Naive B cell (primary cell): ENCODE measurements at places on chromosomes 6 and 20.

- DNase-seq = no peak
Measured at GRCh38 chr6:163438940-163439335, 24.4 kb downstream of the QKI start.

GRCh38 chr6:32803416-32803815 is 13.4 kb downstream of the HLA-DOB start:
- no peak for DNase-seq

DNA sequence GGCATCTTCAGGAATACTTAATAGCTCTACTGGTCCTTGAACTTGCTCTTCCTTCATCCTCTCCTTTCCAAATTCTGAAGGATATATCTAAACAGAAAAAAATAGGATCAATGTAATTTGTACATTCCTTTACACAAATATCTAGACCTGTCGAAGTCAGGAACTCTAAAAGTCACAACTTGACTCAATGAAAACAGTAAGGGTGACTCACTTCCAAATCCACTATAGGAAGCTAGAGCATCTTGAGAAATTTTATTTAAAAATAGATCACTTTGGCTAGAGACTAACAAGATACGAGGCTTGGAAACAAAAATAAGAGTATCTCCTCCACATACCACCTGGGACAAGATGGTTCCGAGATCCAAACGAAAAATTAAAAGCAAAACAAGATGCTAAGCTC is 12.2 kb downstream of the ESF1 start:
- no peak for DNase-seq

DNA sequence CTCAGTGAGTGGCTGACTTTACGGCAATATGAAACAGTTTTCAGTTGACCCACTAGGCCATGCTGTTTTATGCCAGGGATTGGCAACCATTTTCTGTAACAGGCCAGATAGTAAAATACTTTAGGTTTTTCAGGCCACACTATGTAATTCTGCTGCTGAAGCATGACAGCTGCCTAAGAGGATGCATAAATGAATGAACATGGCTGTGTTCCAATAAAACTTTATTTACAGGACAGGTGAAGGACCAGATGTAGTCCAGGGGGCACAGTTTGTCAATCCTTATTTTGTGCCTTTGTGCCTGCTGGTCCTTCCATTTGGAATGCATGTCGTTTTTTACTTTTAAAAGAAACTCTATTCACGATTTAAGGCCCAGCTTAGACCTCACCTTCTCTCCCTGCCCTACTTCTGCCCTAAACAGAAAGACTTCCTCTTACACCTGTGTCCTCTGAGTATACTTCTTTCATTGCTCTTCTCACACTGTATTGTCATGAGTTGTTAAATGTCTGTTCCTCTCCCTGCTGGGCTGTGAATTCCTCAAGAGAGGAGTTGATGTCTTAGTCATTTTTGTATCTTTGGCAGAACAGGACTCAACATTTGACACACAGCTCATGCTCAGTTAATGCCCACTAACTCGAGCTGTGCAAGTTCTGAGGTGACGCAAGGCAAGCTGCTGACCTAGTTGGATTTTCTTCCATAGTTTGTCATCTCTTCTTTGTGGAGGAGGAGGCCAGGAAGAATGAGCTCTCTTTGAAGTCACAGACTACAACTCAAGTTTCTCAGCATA is 90.1 kb upstream of the MAP7 start:
- no peak for DNase-seq

DNA sequence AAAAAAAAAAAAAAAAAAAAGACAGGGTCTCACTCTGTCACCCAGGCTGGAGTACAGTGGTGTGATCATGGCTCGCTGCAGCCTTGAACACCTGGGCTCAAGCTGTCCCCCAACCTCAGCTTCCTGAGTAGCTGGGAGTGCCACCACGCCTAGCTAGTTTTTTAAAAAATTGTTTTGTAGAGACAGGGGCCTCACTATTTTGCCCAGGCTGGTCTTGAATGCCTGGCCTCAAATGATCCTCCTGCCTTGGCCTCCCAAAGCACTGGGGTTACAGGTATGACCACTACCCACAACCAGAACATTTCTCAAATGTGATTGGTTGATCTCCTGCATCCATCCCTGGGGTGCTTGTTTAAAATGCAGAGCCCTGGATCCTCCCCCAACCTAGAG is 5.6 kb upstream of the RBCK1 start:
- DNase-seq = peak; percentile 7

DNA sequence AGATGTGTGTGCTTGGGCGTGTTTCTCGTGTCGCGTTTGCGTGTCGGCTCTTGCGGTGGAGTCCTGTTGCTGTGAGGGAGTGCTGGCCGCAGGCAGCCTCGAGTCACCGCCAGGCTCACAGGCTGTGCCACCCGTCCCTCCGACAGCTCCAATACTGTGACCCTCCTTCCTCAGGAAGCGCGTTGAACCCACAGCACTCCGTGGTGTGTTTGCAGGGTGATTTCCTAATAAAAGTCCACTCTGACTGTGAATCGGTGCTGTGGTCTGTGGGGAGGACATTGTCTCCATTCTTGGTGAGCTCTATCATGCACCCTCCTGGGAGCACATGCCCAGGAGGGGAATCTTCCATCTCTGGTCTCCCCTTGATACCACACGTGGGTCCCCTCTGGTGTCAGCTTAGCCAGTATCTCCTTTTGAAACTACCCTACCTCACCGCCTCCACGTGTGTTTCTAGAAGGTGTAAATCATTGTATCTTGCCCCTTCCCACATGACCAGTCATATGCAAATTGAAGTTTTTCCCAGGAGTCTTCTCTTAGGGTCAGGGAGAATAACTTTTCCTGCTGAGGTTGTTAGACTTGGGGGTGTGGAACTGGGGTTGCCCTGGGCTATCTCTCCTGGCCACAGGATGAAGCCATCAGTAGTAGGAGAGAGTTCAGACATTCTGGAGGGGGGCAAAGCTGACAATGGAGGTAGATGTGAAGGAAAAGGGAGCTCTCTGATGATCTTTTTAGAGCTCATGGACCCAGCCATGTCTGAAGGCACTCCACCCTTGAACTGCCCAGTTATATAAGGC is 13.3 kb upstream of the PCMTD2 start:
- DNase-seq = no peak

- DNase-seq = no peak
Measured at GRCh38 chr6:159103396-159104162, 58.8 kb upstream of the TAGAP start.

DNA sequence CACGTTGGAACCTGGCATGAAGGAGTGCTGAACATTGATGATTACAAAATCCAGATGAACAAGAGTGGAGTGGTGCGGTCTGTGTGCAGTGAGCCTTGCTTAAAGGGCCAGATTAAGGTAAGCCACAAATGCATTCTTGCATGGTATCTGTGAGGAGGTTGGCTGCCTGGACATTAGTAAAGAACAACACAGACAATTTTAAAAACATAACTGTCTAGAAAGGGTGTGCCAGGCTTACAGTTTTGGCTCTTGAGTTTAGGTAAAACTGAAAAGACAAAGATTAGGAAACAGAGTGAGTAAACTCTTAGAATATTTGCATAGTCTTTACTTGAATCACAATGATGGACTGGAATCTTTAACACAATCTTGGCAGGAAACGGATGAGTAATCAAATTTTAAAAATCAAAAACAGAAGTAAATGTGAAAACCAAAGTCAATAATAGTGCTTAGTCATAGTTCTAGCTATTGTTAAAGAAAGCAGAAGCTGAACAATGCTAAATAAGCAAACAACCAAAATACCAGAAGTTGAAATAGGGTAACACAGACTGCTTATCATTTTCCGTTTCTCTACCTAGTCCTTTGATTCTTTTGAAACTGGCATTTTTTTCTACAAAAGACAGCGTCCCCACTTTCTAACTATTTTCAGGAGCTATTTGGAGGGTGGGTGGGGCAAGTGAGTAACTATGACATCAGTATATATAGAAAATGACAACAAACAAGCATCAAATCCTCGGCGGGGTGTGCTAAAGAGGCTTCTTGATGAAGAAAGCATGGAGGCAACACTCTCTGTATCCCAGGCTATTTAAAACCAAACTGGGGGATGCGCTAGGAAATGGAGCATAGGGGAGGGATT is 185.8 kb upstream of the RAB32 start:
- no peak for DNase-seq

DNA sequence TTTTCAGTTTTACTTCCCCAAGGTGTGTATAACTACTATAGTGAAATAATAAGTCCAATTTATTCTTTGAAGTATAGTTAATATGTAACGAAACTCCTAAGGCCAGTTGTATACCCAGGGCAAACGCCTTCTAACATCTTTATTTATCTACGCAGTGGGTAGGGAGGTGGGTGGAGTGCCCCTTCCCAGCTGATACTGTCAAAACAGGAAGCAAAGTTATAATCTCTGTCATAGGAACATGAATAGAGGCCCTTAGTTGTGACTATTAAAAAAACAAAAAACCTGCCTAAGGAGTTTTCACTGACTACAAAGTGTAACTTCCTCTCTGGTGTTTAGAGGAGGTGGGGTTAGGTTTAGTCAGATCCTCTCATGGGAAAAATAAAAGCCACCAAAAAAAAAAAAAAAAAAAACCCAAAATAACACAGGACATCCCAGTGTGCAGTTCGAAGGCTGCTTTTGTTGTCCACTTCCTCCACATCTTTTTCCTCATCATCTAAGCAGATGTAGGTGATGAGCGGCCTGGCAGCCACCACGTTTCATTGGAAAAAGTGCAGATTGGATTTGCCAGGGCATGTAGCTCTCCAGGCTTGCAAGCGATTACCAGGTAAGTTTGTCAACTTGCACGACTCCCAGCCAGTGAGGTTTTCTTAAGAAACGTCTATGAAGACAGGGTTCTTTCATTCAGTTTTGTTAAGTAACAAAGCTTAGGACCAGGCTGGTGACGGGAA is 58.7 kb downstream of the UTRN start:
- peak; percentile 79 for DNase-seq
